ENCODE measurements at places on chromosomes 5 and 9. TPM values are rescaled to one million over a fixed set of nuclear protein-coding genes. Genes with fewer than 3 reads are reported as not detected.

Gene TRIM7
- 56.2 TPM for total RNA-seq

Gene STPG3
- total RNA-seq, result not detected

Gene DMRTA1
- total RNA-seq, result 6.0 TPM

Gene F12
- 39.4 TPM for total RNA-seq

Gene ENG
- 2.1 TPM for total RNA-seq

Gene ADAMTSL2
- not detected for total RNA-seq

Gene PCSK1
- not detected for total RNA-seq

Gene DRD1
- total RNA-seq, result not detected

Gene CARTPT
- total RNA-seq, result not detected

Gene LIX1
- total RNA-seq, result not detected

Gene ACOT12
- total RNA-seq, result not detected

Gene IFNA21
- not detected for total RNA-seq

Gene SLC31A2
- total RNA-seq, result 1.4 TPM

Gene FCN2
- total RNA-seq, result not detected

Gene ITGA2
- total RNA-seq, result 1.9 TPM

Gene SPATA31C1
- not detected for total RNA-seq

Gene SNX2
- 32.4 TPM for total RNA-seq

Gene PLAC8L1
- not detected for total RNA-seq

Gene LCN2
- 2.2 TPM for total RNA-seq

Gene CCDC69
- total RNA-seq, result not detected

Gene RCL1
- total RNA-seq, result 5.0 TPM

Gene IER5L
- total RNA-seq, result 73.3 TPM

Gene FOXD4L3
- total RNA-seq, result not detected

Gene ANKRD18A
- total RNA-seq, result 2.1 TPM

Gene LHX2
- total RNA-seq, result 4.0 TPM

Gene MAMDC4
- total RNA-seq, result 0.17 TPM

Gene LPAR1
- 28.2 TPM for total RNA-seq

Gene RORB
- under 0.01 TPM for total RNA-seq

Gene KIF4B
- not detected for total RNA-seq

Gene BNC2
- total RNA-seq, result 0.12 TPM

Gene KIAA1958
- 6.9 TPM for total RNA-seq

Gene PCDHA3
- total RNA-seq, result 0.10 TPM

Gene SLC34A3
- not detected for total RNA-seq

Gene TLR4
- 5.9 TPM for total RNA-seq

Gene ACO1
- total RNA-seq, result 36.2 TPM

Gene HNRNPK
- total RNA-seq, result 719 TPM

Gene SLC36A3
- not detected for total RNA-seq

Gene TEX48
- not detected for total RNA-seq

Gene TMEM174
- total RNA-seq, result not detected

Gene SLC1A3
- total RNA-seq, result not detected

Gene SEC16A
- total RNA-seq, result 4.4 TPM

Gene CDH9
- not detected for total RNA-seq

Gene HBEGF
- total RNA-seq, result 5.8 TPM

Measured in Caki2 (cell line).